ENCODE measurements at places on chromosomes 6 and 20.

GRCh38 chr6:53979468-53980067 is 131.7 kb upstream of the MLIP start:
- DNase-seq = peak; percentile 58

DNA sequence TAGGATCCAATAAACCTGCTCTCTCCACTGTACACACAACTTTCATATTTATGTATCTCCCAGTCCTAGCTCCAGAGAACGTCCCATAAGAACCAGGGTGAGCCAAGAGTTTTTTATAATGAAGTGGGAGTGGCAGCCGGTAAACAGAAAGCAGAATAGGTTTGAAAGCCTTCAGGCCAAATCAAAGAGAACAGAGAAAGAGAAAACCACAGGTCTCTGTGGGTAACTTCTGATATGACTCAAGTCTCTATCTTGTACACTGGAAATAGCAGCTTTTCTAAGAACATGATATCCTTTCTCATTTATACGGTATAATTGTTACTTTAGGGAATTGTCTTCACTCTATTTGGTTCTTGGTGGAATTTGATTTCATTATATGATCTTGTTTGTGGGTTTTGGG is 273.6 kb downstream of the PACRG start:
- DNase-seq = peak; percentile 42

DNA sequence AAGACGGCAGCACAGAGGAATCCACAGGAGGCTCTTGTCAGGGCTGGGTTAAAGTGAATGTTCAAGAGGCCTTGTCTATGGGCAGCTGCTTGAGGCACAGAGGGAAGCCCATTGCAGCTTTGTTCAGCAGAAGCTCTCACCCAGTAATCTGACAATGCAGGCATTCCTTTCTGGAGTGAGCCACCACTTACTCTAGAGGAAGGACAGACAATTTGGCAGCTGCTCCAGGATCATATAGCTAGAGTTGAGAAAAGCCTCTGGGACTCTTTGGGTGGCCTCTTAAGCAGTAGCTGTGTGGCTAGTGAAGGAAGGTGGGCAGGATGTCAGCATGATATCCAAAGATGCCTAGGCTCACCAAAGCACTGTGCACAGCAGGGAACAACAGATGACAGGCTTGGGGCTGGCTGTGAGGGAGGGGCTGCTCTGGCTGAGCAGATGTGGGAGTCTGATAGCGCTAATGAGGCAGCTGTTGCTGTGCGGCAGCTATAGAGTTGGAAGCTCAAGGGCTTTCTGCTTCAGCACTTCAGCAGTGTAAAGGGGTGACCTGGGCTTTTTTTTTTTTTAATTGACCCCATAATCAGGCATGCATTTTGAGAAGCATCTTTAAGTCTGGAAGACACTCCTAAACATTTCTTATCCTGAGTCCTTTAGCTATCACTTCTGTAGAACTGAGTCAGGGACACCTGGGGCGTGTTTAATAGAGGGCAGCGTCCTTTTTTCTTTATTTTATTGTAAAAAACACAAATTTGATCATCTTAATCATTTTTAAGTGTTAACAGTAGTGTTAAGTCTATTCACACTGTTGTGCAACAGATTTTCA is 27.2 kb downstream of the CMTR1 start:
- peak; percentile 96 for DNase-seq

- peak; percentile 10 for DNase-seq
Observed at GRCh38 chr6:162973980-162974379, 246.2 kb downstream of the PACRG start.

- DNase-seq = peak; percentile 68
Observed at GRCh38 chr6:138403324-138403800, 661 bp upstream of the HEBP2 start.

GRCh38 chr6:41263267-41263666 is 23.2 kb downstream of the TREM1 start:
- no peak for DNase-seq

GRCh38 chr20:50571466-50571865 is 61.3 kb downstream of the PTPN1 start:
- DNase-seq = no peak

- no peak for DNase-seq
Observed at GRCh38 chr6:148514091-148514845, 171.6 kb downstream of the SASH1 start.

- peak; percentile 93 for DNase-seq
Observed at GRCh38 chr6:107264357-107264840, 149.1 kb upstream of the BEND3 start.

DNA sequence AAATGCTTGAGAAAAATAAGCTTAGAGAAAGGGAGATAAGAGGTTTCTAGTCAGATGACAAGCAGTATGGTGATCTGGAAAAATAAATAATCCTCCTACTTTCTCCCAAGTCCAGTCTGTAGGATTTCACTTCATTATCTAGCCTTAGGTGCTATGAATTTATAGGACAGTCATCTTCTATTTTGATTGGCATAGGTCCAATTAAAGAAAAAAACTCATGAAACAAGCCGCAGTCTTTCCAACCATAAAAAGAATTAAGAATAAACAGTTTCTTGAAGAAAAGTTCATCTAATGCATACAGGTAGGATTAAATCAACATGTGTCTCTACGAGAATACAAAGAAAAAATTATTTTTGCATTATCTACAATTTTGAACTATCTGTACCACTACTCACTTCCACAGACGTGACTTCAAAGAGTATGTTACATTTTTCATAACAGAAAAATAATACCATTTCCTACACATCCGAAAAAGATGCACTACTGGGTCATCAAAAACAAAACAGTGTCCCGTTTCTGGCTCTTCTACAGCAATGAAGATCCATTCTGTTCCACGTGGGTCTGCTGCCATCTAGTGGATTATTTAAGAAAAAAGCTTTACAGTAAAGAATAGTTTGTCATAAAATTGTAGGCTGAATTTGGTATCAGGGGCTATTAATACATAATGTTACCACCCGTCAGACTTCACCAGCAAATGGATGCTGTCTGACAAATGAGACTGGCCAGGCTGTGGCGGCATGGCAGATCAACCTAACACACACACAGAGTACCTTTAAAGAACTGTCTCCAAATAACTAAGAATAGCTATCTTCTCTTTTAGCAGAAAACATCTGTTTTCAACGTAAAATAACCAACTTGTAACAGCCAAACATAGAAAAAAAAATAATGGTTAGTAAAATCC is 28.9 kb downstream of the STX7 start:
- DNase-seq = peak; percentile 77

DNA sequence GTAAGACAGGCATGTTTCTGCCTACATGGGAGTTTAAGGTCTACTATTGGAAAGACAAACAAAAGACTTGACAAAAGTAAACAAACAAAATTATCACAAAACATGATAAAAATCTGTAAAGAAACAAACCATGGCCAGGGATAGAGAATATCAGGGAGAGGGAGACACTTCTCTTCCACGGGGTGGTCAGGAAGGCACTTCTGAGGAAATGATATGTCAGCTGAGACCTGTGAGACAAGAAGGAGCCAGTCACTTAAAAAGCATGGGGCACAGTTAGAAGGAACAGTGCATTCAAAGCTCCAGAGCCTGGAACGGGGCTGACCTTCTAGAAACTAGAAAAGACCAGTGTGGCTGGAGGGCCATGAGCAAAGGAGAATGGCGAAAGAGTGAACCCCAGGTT is 35.1 kb upstream of the SLC16A10 start:
- no peak for DNase-seq

DNA sequence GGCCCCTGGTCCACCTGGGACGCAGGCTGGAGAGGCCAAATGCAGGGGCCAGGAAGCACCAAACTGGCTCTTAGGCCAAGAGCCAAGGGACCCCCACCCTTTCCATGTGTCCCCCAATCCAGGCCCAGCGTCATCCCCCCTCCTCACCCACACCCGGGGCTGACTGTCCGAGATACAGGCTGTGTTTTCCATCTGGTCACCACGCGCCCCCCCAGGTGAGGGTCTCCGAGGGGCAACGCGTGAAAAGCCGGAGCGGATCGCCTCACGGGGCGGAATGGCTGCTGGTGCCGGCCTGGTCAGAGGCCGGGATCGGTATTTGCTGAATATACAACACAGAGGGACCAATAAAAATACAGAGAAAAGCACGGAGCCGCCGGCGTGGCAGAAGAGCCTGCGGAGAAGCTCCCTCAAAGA is 5.2 kb upstream of the ABHD16B start:
- DNase-seq = peak; percentile 15

DNA sequence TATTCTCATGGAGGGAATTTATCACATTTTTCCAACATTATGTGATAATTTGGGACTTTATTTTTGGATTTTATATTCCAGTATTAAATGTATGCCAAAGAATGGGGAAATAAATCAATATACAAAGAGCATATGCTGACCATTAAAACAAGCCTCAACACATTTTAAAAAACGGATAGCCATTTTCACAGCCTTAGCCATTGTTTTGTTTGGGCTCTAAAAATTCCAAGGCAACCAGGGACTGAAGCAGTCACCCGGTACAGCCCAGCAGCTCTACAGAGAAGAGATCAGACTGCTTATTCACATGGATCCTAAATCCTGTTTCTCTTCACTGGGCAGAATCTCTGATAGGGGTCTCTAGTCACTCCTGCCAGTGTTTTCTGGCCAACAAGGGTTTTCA is 150.2 kb upstream of the OGFRL1 start:
- no peak for DNase-seq

DNA sequence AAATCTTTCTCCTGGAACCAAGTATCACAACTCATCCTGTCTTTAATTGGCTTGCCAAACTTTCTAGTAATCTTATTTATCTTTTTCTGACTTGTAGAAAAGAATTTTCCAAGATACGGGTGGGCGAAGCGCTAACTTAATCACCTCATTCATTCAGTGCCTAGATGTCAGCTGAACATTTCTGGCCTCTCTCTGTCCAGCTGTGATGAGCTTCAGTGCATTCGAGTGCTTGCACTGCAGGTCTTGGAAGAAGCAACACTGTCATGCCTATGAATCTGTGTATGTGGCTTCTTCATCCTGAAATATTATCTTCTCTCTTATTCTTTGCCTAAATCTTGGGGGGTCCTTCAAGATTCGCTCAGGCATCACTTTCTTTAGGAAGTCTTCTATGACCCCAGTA is 16.3 kb upstream of the ENPP1 start:
- DNase-seq = no peak

- no peak for DNase-seq
Observed at GRCh38 chr6:7886132-7886531, 24.5 kb downstream of the TXNDC5 start.

DNA sequence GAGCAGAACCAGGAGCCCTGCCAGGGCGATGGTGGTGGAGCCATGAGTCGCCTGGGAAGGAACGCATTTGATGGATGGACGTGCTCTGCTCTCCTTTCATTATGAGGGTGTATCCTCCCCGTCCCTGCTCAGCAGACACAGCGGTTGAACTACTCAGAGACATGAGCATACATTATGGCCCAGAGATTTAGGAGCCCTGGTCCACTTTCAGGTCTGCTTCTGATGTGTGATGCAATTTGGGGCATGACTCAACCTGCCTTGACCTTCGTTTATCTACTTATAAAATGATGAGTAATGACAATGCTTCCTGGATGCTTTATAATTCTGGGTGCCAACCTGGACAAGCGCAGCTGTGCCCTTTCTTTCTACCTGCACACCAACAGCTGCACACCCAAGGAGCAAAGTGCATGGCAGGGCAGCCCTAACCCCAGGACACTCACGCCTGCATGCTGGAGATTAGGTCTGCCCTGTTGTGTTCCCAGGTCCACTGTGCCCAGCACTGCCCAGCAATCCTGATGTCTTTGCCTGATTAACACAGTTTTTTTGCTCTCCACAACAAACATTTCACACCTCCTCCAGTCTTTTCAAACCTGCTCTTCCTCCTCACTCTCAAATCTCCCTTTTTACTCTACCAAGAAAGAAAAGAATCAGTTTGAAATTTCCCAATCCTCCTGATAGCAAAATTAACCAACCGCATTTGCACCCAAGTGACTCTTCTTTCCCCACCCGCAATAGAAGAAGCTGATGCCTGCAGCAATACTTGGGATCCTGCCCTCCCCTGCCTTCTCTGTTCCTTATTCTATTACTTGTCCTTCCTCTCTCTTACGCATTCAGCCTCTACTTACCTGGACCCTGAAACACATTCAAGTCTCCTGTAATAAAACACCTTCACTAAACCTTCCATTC is 81.2 kb downstream of the EZR start:
- DNase-seq = peak; percentile 42

- no peak for DNase-seq
Observed at GRCh38 chr6:30684386-30685156, 1.9 kb downstream of the PPP1R18 start.

DNA sequence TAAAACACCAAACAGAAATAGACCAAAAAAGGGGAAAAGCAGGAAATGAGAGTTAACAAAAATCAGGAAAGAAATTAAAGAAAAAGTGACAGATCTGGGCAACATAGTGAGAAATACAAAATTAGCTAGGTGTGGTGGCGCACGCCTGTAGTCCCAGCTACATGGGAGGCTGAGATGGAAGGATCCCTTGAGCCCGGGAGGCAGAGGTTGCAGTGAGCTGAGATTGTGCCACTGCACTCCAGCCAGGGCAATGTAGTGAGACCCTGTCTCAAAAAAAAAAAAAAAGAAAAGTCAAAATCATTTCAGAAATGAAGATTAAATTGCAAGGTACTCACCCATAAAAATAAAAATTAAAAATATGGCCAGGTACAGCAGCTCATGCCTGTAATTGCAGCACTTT is 13.0 kb upstream of the GRM4 start:
- no peak for DNase-seq

GRCh38 chr20:62644802-62645496 is 2.6 kb downstream of the SLCO4A1 start:
- DNase-seq = no peak

- DNase-seq = peak; percentile 49
Observed at GRCh38 chr6:107803957-107804356, 20.2 kb downstream of the SCML4 start.

- peak; percentile 81 for DNase-seq
Observed at GRCh38 chr6:41489120-41489851, 56.9 kb upstream of the FOXP4 start.

DNA sequence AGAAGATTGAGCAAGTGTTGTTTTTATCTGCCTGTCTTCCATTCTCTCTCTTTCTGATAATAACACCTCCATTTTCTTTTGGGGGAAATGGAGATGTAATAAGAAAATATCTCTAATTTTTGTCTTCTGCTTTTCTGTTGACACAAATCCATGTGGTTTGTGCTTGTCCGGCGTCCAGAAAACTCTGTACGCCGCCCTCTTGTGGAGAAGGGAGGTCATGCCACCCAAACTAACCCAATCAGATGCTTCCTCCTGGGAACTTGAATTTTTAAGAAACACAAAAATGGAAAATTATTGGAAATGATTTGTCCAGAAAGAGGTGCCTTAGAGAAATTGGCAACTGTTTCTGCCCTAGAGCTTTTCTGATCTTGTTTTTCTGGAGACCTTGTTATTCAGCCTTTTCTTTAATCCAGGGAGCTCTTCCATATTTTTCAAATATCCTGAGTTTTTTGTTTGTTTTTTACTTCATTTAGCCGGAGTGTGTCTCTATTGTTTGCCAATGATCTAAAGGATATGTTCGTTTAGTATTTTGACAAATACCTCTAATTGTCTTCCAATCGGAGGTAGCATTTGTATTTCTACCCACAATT is 17.8 kb upstream of the FNDC1 start:
- DNase-seq = peak; percentile 33

GRCh38 chr6:56938649-56939191 is 16.2 kb upstream of the BEND6 start:
- DNase-seq = peak; percentile 16
